ENCODE measurements at places on chromosomes 3 and 15.

GRCh38 chr3:32104492-32104891 lies 1.9 kb upstream of the GPD1L start:
- no peak for DNase-seq

DNA sequence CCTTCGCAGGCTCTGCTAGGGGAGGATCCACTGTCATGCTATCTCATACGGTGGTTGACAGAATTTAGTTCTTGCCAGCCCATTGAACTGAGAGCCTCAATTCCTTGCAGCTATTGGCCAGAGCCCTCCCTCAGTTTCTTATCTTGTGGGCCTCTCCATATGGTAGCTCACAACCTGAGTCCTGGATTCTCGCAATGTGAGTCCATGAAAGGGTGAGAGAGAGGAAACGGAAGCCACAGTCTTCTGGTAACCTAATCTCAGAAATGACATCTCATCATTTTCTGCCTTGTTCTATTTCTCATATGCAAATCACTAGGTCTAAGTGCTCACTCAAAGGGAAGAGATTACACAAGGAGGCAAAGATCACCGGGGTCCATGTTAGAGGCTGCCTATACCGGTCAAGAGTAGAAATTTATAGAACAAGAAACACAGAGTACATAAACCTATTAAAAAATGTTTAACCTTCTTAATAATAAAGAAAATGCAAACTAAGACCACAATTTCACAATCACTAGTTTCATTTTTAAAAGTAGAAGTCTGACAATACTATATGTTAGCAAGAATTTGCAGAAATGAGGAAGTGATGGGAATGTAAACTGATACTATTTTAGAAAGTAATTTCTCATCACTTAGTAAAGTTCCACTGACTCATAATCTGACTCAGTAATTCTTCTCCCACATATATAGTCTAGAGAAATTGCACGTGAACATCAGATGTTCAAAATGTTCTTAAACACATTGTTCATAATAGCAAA lies 378.4 kb upstream of the AGTR1 start:
- DNase-seq: peak; percentile 41

DNA sequence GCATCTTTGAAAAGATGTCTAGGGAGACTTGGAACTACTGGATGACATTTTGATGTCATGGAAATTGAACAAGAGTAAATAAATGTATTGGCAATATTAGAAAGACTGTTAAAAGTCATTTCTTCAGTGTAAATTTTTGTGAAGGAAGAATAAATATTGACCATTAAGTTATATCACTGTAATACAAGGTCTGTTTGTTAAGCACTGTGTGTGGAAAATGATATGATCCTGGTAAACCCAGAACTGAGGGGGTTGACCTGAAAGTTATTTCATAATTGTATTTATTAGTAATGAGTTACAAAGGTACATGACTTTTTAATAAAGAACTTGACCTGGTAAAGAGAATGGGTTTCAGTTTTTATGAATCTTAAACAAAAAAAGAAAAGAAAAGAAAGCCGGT lies 106.6 kb downstream of the B3GALNT1 start:
- DNase-seq: no peak

GRCh38 chr3:197520311-197521276 lies 35.2 kb downstream of the BDH1 start:
- peak; percentile 98 for DNase-seq

GRCh38 chr3:124995460-124995994 lies 60.3 kb downstream of the HEG1 start:
- DNase-seq: peak; percentile 69

- DNase-seq: peak; percentile 13
Observed at GRCh38 chr3:64158334-64158733, 66.9 kb downstream of the PRICKLE2 start.

Measured in kidney tubule cell (primary cell).